NCI-H1092 treated with DMSO at 0.1 percent for 48 hours (cell line): ENCODE measurements at places on chromosomes 12 and 14.

GRCh38 chr12:98856897-98857540 is 211.9 kb downstream of the APAF1 start:
- no peak for DNase-seq

DNA sequence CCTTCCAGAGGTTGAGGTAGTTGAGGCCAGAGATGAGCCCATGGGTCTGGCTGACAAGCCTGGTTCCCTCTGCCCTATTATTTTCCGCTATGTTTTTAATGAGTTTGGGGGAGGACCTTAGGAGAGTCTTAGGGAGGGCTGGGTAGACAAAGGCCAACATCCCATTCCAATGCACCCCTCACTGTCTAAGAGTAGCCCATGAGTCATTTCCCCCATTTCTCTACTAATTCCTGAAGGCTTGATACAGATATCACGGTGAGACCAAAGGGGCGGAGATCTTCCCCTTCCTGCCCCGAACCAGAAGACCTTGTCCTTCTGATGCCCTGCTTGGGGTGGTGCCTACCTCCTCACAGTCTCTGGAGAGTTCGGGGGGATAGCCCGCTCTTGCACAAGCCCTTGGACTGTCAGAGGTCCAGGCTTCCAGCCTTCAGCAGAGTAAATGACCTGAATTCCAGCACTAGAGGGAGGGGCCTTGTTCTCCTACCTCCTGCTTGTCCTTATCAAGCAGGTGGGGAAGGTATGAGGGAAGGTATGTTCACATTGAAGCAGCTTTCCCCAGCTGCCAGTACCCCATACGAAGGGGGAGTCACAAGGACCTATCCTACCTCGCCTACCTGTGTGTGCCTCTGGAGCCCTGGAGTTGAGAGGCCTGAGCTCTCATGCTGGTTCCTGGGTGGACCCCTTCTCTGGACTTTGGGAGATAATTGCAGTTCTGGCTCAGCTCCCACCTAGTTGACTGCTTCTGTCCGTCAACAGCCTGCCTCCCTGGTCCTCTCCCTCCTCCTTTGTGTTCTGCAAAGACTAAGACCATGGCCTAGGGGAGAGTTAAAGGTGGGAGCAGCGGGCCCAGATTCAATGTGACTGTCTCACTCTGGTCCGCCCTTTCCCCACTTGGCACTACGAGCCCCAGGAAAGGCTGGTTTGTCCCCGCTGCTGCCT is 3.7 kb downstream of the PSMB11 start:
- no peak for DNase-seq

DNA sequence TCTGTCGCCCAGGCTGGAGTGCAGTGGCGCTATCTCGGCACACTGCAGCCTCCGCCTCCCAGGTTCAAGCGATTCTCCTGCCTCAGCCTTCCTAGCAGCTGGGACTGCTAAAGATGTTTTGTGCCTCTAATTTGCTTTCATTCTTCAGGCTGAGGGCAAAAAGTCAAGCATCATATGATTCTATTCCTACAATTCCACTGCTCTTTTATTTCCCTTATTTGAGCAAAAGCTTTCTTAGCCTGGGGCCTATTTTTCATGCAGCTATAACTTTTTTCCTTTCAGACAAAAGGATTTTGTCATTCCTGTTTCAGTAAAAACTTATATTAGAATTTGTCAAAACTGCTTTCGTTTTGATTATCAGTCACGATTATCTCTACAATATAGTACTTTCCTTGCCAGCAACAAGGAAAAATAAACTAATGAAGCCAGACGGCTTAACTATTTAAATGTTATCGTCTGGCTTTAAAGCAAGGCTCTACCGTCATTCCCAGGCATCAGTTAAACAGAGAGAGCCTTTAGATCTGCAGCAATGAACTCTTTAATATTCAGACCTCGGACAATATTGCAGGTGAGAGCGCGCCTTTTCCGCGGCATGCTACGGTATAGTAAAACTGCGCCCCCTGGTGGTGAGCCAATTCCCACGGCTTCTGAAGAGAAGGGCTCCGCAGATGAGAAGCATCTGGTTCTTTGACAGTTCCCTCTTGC is 1.4 kb upstream of the SLC2A13 start:
- DNase-seq = peak; percentile 32

DNA sequence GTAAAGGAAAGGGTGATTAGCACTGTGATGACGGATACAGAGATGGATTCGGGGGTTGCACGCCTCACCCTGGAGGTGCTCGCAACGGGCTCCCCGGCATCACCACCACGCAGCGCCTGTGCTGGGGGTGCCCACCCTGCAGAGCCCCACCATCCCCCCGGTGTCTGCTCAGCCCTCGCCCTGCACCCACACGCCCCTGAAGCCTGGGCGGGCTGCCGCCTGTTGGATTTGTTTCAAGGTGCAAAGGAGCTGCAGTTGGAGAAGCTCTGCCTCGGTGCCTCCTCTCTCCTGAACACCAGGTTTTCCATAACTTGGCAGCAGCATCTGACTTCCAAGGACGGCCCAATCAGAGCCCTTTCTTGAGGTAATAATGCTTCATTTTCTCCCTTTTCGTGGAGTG is 106.1 kb upstream of the TMEM132D start:
- no peak for DNase-seq

DNA sequence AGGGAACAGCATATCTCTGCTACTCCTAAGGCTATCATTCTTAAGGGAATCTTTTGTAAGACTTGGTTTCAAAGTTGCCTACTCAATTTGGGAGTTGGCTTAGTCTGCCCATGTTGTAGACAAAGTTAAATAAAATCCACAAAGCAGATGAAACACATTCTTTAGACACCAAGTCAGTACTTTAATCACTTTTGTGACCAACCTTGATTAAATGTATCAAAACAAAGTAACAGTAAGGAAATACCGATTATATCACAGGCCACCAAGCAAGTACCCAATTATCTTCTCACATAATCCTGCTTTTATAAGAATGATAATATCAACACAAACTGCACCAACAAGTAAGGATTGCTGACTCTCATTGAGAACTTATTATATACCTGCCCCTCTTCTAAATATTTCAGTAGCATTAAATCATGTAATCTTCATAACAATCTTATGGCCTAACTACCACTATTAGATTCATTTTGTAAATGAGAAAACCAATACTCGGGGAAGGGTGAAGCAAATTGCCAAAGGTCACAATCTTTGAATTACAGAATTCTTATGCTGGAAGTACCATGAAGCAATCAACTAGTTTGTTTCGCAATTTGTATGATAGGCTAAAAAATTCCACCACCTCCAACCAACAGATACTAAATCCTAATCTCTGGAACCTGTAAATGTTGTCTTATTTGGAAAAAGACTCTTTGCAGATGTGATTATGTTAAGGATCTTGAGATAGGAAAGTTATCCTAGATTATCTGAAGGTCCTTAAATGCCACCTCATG is 12.6 kb upstream of the DIO2 start:
- no peak for DNase-seq

DNA sequence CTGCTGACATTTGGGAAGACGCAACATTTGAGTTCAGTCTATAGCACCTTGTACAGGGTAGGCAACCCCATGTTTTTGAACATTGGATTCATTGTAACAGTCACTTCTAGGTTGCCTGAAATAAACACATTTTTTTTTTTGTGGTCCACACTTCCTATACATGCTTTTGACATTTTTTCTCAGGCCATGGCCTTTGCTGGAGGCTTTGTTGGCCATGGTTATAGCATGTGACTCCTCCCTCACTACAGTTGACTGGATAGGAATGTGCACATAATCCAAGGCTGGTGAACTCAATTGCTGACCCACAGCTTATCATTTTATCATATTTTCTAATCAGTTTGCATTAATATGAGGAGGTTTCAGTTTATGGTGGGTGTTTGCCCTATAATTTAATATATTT is 60.6 kb downstream of the TMEM117 start:
- DNase-seq = no peak

GRCh38 chr12:125203145-125203765 is 138.0 kb downstream of the AACS start:
- DNase-seq = peak; percentile 28

DNA sequence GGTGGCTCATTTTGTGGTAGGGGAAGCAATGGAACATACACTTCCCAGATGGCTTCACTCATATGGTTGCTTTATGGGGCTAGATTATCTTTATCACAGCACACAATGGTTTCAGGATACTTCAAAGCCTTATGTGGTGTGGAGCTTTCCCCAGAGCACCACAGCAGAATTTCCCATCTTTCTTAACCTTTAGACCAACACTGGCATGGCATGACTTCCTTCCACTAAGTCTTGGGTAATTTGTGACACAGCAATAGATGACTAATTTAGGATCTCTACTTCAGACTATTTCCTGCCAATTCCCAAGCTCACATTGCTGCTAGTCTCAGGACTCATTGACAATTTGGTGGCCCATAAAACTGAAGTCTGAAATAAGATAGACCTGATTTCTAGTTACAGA is 36.9 kb upstream of the DCN start:
- no peak for DNase-seq

DNA sequence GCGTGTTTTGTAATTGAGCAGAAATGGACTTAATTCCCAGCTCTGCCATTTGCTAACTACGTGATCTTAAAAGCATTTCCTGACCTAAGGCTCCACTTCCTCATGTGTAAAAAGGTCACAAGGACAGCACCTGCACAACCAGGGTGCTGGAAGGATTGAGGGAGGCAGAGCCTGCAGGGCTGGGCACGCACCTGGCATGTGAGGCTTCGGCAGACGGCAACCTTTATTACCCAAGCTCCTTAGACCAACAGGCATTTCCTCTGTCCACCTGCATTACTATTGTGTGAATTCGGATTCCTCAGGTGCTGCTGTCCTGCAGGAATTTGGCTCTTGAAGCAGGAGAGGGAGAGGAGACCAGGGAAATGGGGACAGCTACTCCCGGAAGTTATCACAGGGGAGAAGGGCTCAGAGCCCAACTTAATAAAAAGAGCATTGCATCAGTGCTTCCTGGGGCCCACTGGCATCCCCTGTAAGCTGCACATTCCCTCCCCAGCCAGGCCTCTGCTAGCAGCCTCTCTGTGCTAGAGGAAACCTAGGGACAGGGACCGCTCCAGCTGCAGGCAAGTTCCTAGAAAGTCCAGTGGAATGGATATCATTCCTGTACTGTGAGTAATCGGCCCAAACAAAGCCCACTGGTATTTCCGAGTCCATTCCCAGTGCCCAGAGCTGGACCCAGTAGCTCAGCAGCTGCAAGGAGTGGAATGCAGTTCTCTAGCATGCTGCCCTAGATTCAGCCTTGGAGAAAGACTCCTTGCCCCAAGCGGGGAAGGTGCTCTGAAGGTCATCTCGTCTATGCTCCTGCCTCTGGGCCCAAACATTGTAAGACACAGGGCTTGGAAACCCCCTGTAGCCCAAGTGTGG is 157.1 kb upstream of the CCND2 start:
- no peak for DNase-seq

DNA sequence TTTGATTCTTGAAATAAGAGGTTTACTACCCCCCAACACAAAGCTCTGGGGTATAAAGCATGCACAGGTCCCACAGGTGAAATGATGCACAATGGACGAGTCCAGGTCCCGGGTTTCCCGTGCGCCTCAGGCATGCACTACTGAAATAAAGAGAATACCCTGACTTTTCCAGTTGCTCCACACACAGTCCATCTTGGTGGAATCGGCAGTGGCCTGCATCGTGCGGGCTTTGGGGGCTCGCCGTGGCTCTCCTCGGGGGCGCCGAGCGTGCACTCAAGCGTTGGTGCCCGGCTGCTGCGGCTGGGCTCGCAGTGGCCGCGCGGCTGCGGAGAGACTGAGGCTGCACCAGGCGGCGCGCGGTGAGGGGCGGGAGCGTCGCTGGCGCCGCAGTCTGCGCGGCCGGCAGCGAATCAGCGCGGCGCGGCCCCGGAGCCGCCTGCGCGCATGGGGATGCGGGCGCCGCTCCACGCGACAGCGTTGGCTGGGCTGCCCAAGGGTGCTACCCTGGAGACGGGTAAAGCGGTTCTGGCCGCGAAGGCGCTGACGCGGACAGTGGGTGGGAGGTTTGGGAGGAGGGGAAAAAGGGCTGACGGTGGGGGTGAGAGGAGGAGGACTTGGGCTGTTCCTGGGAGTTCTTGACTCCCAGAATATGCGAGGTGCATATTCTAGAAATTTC is 53.8 kb upstream of the CCDC175 start:
- DNase-seq = peak; percentile 68

- no peak for DNase-seq
Measured at GRCh38 chr12:131620946-131621681, 89.8 kb upstream of the SFSWAP start.

DNA sequence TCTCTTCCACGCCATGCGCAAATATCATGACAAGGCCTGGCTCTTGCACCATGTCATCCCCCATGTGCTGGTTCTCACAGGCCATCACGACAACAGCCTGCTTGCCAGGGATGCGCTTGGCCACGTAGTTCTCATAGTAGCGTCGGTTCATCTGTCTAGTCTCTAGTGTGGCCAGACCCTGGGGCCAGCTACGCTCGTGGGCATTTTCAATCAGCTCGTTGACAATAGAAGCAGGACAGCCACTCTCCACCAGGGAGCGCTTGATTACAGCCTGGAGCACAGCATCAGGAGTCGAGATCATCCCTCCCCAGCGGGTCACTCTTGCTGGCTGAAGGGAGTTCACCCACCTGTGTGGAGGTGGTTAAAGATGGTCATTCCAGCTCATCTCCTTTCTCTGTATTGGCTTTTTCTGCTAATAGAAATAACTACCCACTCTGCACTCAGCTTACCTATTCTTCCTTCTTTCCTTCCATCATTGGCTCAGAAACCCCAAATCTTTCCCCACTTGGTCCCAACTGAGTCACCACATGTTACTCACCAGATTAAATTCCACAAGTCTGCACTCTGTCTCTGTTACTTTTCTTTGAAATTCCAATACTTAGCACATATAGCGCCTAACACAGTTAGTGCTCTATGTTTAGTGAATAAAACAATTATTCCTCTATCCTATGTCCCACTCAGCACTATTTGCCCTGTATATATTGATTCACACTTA is 15.1 kb downstream of the RNF41 start:
- peak; percentile 10 for DNase-seq

GRCh38 chr14:23186913-23187654 is 3.6 kb upstream of the SLC7A8 start:
- peak; percentile 68 for DNase-seq

DNA sequence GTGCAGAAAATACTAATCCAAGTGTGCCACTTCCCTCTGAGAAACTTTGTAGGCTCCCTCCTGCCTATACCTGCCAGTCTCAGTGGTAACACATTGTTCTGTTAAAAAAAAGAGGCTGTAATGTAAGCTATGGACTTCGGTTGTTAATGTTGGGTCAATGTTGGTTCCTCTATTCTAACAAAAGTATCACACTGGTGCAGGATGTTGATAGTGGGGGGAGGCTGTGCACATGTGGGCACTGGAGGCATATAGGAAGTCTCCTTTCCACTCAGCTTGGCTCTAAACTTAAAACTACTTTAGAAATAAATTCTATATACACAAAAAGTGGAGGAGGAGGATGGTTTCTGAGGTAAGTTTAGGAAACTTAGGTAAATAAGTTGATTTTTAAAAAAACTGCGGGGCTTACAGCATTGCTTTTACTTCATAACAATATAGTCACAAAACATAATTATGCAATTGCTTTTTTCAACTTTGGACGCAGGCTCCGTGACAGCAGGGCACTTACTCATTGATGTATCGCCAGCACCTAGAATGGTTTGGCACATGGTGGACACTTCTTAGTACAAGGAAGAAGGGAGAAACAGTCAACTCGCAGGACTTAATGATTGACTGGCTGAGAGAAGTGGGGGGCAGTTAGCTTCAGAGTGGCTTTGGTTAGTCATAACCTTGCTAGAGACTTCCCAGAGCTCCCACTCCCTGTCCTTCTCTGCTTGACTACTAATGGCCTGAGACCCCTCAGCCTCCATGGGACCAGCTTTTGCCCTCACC is 7.9 kb upstream of the NYNRIN start:
- no peak for DNase-seq
